ENCODE measurements at places on chromosomes 16 and 17. TPM values are rescaled to one million over a fixed set of nuclear protein-coding genes. Genes with fewer than 3 reads are reported as not detected.
A peak's percentile ranks its signal among the peaks of the same experiment; 100 is the strongest.

DNA sequence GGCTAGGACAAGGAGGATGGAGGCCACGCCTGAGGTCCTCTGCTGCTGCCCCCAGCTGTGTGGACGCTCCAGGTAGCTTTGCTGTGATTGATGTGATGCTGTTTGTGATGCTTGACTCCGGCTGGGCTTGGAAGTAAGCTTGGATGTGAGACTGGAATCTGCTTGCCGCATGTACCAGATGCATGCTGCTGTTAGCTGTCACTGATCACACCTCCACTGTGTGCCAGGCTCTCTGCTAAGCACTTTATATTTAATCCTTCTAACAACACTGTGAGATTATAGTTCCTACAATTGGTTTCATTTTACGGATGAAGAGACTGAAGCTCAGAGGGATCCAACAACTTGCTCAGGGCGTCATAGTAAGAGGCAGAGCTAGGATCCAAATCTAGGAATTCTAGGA lies 23.5 kb downstream of the SNX29 start:
- H3K4me1 ChIP-seq = peaks cover 2% of the 10 kb centered on the region
- H3K27ac ChIP-seq = no peak overlapping the region
- no peaks in the 10 kb centered on the region for H3K36me3 ChIP-seq
- H3K27me3 ChIP-seq = no peaks in the 10 kb centered on the region

DNA sequence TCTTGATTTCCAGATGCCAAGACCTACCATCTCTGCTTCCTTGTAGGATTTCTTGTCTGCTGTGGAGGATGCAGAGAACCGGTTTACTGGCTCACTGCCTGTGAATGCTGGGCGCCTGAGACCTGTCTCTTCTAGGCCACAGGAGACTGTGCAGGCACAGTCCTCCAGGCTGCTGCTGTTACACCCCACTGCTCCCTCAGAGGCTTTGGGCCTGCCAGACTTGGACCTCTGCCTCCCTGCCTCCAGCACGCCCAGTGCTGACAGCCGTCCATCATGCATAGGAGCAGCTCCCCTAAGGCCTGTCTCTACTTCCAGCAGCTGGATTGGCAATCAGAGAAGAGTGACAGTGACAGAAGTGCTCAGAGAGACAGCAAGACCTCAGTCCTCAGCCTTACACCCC lies 6.1 kb downstream of the HROB start:
- no peaks in the 10 kb centered on the region for H3K27me3 ChIP-seq
- no peak for DNase-seq
- no peaks in the 10 kb centered on the region for H3K4me1 ChIP-seq
- no peaks in the 10 kb centered on the region for H3K36me3 ChIP-seq
- no peak overlapping the region for H3K4me3 ChIP-seq

- no peaks in the 10 kb centered on the region for H3K27me3 ChIP-seq
- no peaks in the 10 kb centered on the region for H3K4me1 ChIP-seq
- no peak overlapping the region for H3K4me3 ChIP-seq
- H3K27ac ChIP-seq = peak overlapping the region; percentile 17
Observed at GRCh38 chr16:69804297-69804696, 42.2 kb downstream of the WWP2 start.

DNA sequence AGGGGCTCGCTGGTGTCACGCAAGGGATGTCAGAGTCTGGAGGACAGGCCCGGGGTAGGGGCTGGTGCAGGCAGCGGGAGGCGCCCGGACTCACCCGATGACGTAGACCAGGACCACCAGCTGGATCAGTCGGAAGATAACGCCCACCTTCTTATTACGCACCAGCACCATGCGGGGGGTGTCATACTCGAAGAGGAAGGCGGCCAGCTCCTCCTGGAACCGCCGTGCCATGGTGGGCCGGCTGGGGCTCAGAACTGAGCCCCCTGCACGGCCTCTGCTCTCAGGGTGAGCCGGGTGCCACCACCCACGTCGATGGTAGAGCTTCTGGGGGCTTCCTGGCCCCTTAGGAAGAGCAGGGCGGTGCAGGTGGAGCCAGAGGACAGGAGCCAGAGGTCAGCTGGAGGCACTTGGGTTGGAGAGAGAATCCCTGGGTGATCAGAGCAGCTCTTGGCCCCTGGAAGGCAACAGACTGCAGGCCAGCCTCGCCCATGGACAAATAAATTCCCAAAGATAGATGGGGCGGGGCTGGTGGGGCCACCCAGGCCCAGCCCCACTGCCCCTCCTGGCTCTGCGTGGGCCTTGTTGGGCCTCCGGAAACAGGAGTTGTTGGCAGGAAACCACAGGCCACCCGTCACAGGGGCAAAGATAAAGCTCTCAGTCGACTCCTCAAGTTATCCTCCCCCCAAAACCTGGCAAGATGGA lies at the start of gene P2RX1:
TSS of gene P2RX1 (minus strand) at position 471 of the 702 bp plus-strand sequence. CDS start at position 231, 240 bp downstream.
- H3K27ac ChIP-seq = no peak within 1 kb of the TSS
- H3K4me1 ChIP-seq = no peaks in the 10 kb centered on the region
- no peaks in the 10 kb centered on the region for H3K36me3 ChIP-seq
- H3K27me3 ChIP-seq = no peaks in the 10 kb centered on the region

GRCh38 chr16:59975953-59976352 lies 1241.8 kb upstream of the GOT2 start:
- no peak overlapping the region for H3K27ac ChIP-seq
- no peak overlapping the region for H3K4me3 ChIP-seq
- no peak for DNase-seq
- H3K36me3 ChIP-seq = no peaks in the 10 kb centered on the region
- H3K27me3 ChIP-seq = no peaks in the 10 kb centered on the region
- H3K4me1 ChIP-seq = no peaks in the 10 kb centered on the region

DNA sequence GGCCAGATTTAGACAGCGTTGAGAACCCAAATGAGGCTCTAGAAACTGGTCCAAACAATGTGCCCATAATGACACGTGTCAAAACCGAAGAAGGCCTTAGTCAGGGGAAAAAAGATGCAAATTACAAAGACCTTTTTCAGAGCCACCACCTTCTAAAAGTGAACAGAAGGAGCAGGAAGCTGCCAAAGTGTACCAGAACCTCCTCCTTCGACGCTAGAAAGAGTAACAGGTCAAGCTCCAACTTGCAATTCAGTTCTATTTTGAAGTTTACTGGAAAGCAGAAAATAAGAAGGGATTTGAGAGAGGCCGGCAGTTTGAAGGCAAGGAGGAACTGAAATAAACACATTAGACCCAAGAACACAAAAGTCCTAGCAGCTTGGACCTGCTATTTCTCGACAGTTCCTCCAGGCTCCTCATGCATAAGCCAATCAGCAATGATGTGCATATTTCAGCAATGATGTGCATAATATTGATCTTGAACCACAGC lies 61.8 kb downstream of the XYLT1 start:
- no peak overlapping the region for H3K27ac ChIP-seq
- H3K27me3 ChIP-seq = no peaks in the 10 kb centered on the region
- no peaks in the 10 kb centered on the region for H3K36me3 ChIP-seq
- no peak overlapping the region for H3K4me3 ChIP-seq
- DNase-seq = no peak

- no peak for DNase-seq
- no peaks in the 10 kb centered on the region for H3K36me3 ChIP-seq
- no peak overlapping the region for H3K4me3 ChIP-seq
- H3K27me3 ChIP-seq = peaks cover 39% of the 10 kb centered on the region
- H3K27ac ChIP-seq = no peak overlapping the region
Observed at GRCh38 chr16:87235810-87236515, 81.2 kb downstream of the C16orf95 start.

- H3K27ac ChIP-seq = no peak within 1 kb of the TSS
- H3K4me1 ChIP-seq = no peaks in the 10 kb centered on the region
- H3K36me3 ChIP-seq = no peaks in the 10 kb centered on the region
- no peak within 1 kb of the TSS for H3K4me3 ChIP-seq
- peaks cover 18% of the 10 kb centered on the region for H3K27me3 ChIP-seq
Observed at GRCh38 chr16:52547004-52547833, at the start of gene TOX3. Gene TOX3 (minus strand): TSS chr16:52547143. CDS start chr16:52546723, 420 bp downstream.

GRCh38 chr17:75344666-75345065 lies 55.4 kb upstream of the SLC25A19 start:
- no peaks in the 10 kb centered on the region for H3K36me3 ChIP-seq
- H3K27ac ChIP-seq = no peak overlapping the region
- 0 out of 2 replicates have a peak, but pooled peaks cover 11% of the 10 kb centered on the region for H3K4me1 ChIP-seq
- H3K27me3 ChIP-seq = no peaks in the 10 kb centered on the region
- no peak for DNase-seq

DNA sequence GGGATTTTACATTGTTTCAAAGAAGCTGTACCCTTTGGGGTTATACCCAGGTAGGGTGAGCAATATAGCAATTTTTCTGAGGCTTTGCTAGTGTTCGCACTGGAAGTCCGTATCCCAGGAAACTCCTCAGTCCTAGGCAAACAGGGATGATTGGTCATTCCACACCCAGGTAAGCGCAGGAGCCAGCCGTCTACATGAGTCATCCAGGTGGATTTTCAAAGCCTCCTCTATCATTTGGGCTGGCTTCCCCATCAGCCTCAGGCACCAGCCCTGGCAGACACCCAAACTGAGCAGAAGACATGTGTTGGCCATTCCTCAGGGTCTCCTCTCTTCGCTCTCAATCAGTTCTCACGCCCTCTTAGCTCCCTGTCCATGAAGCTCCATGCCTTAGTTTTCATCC lies 135.6 kb downstream of the AIPL1 start:
- H3K4me1 ChIP-seq = no peaks in the 10 kb centered on the region
- DNase-seq = no peak
- no peak overlapping the region for H3K27ac ChIP-seq
- no peaks in the 10 kb centered on the region for H3K27me3 ChIP-seq
- H3K4me3 ChIP-seq = no peak overlapping the region
- no peaks in the 10 kb centered on the region for H3K36me3 ChIP-seq

DNA sequence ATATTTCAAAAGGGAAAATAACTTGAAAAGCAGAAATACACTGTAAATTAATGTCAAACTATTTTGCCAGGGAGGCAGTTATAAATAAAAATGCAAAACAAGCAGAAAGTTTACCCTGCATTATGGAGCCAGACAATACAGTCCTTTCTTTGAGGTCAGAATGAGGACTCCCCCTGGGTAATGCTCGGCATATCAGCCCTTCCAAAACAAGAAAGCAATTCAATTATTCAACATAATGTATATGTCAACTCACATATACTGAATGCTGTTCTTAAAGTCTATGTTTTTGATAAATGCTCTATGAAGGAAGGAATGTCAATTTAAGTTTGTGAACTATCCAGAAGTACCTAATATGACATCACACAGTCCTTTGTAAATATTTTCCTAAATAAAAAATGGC lies 72.4 kb downstream of the TTC19 start:
- no peaks in the 10 kb centered on the region for H3K4me1 ChIP-seq
- DNase-seq = no peak
- peaks cover 93% of the 10 kb centered on the region for H3K36me3 ChIP-seq
- H3K27me3 ChIP-seq = no peaks in the 10 kb centered on the region

The KIFC3 gene
- 65.4 TPM for polyA plus RNA-seq

The RTN4RL1 gene
- polyA plus RNA-seq = 0.07 TPM

The CDH13 gene
- 93.0 TPM for polyA plus RNA-seq

The HLF gene
- polyA plus RNA-seq = 0.03 TPM
